ENCODE measurements at places on chromosomes 5 and 9.

DNA sequence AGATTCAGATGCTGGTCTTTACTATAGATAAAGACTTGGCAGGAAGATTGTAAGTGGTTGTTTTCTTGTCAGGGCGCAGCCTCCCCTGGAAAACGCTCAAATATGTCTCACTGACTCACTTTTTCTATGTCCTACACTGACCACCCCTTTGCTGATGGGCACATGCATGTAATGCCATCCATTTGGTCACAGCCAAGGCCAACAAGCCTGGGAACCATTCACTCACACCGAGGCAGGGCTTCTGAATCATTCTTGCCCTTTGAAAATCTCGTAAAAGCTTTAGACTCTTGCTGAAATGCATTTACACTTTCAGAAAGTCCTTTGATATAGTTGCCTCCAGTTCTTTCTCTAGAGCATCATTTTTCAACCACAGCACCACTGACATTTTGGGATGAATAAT is 249.4 kb downstream of the ACTL7B start:
- no peak for DNase-seq

DNA sequence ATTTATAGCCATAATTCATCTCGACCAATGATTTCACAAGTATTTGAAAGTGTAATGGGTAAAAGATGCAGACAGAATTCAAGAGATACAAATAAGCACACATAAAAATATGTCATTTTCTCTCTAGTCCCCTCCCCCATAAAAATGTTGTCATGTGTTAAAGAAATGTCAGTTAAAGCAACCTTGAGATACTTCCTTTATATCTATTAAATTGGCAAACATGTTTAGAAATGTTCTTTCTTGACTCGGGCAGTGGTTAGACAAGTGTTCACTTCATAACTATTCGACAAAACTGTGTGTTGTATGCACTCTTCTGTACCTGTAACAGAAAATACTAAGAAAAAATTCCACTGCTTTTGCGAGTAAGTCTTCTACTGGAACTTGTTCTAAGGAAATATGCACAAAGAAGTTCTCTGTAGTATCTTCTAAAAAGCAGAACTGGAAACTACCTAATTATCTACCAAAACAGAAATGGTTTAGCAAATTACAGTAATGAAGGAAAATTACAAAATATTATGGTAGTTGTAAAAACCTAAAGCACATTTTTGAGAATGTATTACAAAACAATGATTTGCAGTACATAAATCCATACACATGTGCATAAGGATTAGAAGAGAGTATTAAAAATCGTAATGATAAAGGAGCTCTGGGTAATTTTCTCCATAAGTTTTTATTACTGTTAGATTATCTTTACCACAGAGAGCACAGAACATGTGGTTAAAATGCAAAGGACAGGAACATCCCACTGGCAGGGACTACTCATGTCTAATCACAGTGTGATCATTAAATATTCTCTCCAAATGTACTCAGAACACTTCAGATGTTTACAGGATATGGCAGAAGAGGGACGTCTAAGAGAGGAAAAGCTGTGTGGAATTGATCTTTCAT is 35.9 kb downstream of the FBXW2 start:
- DNase-seq = no peak

- DNase-seq = no peak
These were observed 12.7 kb downstream of the CKMT2 start for GRCh38 chr5:81245871-81246235.

GRCh38 chr5:148477429-148477828 is 93.7 kb downstream of the FBXO38 start:
- DNase-seq = no peak

DNA sequence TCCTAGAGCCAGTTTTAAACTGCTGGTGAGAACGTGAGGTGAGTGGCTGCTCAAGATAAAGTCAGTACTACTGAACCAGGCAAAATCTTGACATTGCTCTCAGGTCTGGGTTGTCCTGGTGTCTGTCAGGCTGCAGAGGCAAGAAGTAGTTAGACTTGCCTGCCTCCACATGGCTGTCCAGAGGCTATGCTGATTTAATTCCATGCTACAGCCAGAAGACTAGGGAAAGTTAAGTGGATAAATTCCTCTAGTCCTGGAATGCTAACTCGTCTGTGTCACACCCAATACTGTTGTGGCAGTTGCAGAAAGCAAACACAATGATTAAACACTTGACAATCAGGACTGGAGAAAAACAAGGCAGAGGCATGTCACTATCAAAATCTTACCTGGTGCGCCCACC is 118.9 kb downstream of the ACER2 start:
- DNase-seq = no peak

DNA sequence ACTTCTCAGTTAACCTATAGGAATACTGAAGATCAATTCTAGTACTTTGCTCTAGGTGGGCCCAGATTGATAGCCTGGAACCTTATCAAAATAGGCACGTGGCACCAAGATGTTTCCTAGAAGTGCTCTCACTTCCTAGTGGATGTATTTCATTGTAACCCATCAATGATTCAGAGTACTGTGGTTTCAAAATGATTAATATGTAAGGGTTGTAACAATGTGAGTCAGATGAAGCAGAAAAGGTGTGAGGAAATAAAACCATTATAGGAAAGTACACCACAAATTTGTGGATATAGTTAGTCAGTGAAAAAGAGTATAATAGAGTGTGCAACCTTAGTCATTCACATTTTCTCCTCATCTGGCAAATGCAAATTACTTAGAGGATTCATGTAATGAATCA is 177.3 kb upstream of the FST start:
- DNase-seq = no peak

DNA sequence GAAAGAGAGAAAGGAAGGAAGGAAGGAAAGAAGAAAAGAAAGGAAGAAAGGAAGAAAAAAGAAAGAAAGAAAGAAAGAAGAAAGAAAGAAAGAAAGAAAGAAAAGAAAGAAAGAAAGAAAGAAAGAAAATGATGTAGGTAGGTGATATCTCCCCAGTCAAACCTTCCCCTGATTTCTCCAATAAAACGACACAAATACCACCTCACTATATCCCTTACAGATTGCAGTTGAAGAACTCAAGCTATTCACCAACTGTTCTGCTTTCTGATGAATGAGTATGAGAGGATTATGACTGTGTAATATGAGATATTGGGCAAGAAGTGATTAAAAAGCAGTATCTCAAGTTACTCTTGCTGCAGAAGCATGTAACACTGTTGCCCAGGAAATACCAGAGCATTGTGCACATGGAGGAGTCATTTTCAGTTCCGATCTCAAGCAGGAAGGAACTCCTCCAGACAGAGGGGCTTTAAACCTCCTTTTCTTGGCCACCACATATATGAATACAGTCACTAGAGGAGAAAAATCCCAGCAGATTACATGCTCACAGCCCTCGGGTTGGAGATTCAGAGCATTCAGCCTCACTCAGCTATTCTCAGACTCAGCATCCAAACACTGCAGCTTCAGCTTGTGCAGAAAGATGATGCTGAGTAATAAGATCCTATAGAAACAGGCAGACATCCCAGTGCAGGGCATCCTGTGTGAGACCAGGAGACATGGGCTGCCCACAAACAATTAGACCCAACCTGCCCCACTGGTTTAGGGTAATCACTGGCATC is 61.4 kb downstream of the UGCG start:
- DNase-seq = no peak

GRCh38 chr5:172102913-172103626 is 85.0 kb downstream of the STK10 start:
- no peak for DNase-seq

DNA sequence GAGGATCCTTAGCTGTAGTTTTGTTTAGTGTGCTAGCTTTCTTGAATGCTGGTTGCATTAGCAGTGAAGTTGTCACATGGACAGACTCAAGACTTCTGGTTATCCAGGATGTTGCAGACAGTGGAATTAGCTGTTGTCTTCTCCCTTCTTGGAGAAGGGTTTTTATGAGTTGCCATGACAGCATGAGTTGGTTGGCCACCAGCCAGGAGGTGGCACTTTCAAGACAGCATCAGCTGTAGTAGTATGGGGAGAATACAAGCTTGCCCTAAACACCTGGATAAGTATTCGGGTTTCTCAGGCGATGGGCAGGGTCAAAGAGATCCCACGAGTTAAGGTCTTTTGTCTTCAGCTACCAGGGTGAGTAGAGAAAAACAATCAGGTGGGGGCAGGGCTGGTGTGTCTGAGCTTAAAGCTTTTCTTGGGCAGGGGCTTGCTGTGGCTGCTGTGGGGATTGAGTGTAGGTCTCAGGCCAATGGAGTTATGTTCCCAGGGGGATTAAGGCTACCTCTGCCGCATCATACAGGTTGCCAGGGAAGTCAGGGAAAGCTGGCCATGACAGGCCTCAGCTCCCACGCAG is 7.7 kb upstream of the C5orf47 start:
- no peak for DNase-seq

GRCh38 chr5:61298580-61298979 is 33.5 kb upstream of the ZSWIM6 start:
- no peak for DNase-seq

DNA sequence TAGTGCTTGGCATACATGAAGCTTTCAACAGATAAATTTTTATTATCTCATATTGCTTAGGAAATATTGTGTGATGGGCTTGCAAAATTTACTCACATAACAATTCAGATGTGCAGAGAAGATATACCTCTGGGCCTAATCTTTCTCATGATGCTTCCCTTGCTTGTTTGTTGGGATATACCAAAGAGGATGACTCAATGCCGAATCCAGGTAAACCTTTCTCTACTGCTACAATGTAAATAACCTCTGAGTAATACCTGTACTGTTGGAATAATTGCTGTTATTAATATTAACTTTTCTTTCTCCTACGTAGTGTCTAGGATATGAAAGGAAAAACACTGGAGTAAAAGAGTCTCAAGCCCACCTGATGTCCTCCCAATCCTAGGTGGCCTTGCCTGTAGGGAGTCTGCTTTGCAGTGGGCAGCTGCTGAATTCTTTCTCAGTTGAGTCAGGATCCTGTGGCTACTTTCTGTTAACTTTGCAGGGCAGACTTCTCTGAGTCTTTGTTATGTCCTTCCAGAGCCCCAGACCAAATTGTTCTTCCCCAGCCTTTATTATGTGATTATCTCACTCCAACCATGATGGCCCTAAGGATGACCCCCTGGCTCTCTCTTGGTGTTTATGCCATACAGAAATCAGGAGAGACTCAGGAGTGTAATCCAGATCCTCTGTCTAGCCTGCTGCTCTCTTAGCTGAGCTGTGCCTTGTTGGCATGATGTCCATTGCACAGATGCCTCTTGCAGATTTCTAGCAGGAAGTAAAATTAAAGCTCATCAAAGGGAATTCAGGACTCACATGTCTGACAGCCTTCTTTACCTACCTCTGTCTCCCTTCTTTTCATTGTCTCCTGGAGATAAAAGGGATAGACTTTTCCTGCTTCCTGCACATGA is 208.1 kb downstream of the SNX18 start:
- DNase-seq = no peak

GRCh38 chr5:154815684-154816247 is 34.6 kb downstream of the FAXDC2 start:
- DNase-seq = no peak

DNA sequence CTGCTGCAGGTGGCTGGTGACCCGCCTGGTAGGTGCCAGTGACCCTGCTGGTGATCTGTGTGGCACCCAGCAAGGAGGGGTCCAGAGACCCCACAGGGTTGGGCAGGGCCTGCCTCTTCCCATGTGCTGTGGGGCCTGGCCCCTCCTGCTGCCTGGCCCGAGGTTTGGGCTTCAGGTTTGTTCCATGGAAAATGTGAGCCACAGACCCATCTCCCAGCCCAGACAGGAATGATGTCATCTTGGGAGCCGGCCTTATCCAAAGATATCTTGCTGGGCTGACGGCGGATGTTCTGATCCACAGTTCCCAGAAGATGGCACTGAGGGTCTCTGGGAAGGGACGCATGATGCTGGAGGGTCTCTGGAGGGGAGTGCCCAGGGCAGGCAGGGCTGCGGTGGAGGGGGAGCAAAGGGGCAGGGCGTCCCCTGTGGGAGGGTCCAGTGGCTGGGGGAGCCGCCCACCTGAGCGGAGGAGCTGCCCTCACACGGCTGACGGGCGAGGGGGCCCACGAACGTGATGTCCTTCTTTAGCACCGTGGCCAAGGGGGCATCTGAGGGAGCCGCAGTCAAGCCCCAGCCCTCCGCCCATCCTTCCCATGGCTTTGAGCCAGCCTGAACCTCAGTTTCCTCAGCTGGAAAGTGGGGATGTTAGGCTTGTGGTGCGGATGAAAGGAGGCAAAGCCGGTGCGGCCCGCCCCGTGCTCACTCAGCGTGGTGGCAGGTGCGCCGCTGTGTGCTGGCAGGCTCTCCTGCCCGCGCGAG is 68.1 kb downstream of the COL5A1 start:
- DNase-seq = no peak

DNA sequence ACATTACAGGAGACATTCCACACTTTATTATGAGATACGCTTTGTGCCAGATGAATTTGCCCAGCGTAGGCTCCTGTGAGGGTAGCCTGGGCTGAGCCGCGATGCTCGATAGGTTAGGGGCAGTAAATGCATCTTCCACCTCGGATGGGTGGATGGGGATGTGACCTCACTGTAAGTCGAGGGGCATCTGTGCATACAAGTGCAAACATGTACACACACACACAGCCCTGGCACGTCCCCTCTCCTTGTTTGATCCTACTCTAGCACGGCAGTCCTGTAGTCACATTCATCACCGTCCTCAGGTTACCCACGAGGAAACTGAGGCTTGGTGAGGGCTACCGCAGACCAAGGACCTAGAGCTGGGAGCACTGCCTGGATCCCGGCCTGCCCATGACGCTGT is 166.8 kb downstream of the COL23A1 start:
- DNase-seq = no peak

DNA sequence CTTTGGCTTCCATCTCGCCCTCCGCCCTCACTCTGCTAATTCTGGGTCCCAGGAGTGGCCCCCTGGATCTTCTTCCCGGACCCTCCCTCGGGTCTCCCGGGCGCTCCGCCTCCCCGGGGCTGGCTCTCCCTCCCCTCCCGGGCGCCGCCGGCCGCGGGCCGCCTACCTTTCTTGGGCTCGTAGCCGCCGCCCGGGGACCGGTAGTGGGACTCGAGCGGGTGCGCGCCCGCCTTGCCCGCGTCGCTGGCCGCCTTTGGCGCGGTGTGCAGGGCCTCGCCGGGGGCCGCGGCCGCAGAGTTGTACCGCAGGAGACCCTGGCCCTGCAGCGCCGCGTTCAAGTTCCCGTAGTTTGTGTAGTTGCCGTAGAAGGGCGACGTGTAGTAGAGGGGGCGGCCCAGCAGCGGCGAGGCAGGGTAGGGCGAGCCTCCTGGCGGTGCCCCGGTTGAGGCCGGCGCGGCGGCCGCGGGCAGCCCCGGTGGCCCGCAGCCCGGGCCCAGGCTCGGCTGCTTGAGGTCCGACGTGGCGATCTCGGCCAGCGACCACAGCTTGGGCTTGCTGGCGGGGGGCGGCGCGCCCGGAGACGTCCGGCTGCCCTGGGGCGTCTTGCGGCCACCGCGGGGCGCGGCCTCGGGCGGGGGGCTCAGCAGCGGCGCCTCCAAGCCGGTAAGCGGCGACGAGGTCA is 3.2 kb downstream of the IRX2 start:
- DNase-seq = no peak

GRCh38 chr5:21680641-21681040 is 1172.5 kb downstream of the CDH12 start:
- DNase-seq = no peak

GRCh38 chr5:68252673-68253623 is 37.4 kb downstream of the PIK3R1 start:
- DNase-seq = peak; percentile 42

Measured in prostate gland (tissue), 2 donors.